ENCODE measurements at places on chromosomes 4 and X. TPM values are rescaled to one million over a fixed set of nuclear protein-coding genes. Genes with fewer than 3 reads are reported as not detected.

The IQCM gene
- 0.10 TPM for polyA plus RNA-seq

The ADAMTS3 gene
- polyA plus RNA-seq = 0.70 TPM

The ZIC3 gene
- not detected for polyA plus RNA-seq

The TMPRSS11B gene
- not detected for polyA plus RNA-seq

The PNCK gene
- 0.28 TPM for polyA plus RNA-seq

GRCh38 chr4:183855323-183856190 is 49.5 kb upstream of the STOX2 start:
- DNase-seq = no peak

GRCh38 chr4:150310159-150310895 is 232.1 kb downstream of the DCLK2 start:
- DNase-seq = no peak

- no peak for DNase-seq
These were observed 18.5 kb upstream of the RBPJ start for GRCh38 chr4:26302031-26302899.

GRCh38 chrX:103628386-103629317 is at the start of gene TCEAL1:
Gene TCEAL1 (plus strand): TSS chrX:103628975. CDS start chrX:103629917, 942 bp downstream.
- no peak for DNase-seq

- DNase-seq = peak; percentile 59
These were observed 268.6 kb upstream of the SLIT2 start for GRCh38 chr4:19983072-19983471.

GRCh38 chr4:16779028-16779675 is 119.3 kb downstream of the LDB2 start:
- DNase-seq = peak; percentile 14

DNA sequence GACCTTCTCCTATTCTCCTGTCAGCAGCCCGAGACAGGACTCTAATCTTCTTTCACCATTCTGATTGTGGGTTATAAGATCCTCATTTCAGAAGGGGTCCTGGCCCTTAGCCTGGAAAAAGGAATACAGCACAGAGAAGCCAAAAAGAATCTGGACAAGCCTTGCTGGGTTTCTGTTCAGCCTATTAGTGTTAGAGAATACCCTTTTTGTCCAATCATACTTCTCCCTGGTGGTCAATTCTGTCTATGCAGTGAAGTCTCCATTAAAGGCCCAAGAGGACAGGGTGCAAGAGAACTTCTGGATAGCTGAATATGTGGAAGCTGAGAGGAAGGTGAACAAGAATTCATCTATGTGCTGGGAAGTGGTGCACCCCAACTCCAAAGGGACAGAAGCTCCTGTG is 105.7 kb upstream of the AGA start:
- DNase-seq = no peak

DNA sequence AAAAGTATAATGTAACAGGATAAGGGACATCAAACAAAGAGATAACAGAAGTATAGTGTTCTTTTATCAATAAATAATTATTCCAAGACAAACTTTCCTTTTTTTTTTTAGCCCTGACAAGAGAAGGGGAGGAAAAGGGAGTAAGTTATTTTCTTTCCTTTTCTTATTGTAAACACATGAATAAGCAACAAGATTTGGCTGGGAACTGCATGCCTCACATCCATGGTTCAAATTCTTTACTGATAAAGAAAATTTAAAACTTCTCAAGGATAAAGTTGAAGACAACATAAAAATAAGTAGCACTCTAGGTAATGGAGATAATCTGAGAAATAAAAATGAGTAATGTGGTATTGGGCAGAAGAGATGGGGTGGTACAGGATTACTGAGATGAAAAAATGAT is 71.6 kb downstream of the NEK1 start:
- DNase-seq = no peak

DNA sequence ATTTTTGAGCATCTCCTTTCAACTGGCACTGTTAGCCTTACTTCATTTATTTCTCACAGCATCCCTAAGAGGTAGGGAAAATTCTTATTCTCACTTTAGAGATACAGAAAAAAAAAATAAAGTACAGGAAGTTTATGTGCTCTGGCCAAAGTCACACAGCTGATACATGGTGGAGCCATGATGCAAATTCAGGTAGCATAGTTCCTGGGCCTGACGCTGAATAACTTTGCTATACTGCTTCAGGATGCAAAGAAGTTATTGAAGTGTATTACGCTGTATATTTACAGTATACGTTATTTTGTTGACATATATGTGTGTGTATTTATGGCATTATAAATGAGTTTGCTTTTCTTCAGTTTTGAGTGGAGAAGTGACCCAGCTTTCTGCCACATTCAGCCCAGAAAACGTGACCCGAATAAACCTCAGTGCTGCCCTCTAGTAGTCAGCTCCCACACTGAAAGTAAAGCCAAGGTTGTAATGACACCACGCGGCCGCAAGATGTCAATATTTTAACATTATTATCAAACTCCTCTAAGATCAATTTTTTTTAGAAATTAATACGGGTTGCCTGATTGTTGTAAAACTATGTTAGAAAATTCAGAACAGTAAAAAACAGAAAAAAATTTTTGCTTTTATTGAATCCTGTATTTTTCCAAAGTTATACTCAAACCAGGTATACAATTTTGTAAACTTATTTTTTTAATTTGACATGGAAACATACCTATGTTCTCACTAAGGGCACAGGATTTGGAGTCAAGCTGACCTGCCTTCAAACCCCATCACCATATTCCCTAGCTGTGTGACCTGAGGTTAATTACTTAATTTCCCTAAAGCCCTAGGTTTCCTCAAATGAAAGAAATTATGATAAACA is 3.8 kb upstream of the GUCY2F start:
- DNase-seq = peak; percentile 15

DNA sequence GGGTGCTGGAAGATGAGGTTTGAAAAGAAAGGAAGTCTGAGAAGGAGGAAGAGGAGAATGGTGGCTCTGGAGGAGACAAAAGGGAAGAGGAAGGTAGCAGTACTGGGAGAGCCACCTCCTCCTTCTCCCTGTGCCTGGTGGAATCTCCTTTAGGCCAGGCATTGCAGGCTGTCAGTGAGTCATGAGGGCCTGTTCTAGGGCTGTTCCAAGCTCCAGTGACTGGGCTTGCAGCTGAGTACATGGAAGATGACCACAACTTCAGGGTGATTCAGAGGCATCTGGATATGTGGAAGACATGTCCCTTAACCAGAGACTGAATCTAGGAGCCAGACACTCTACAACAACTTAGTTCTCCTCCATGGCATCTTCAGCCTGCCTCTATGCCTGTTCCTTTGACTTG is 107.8 kb downstream of the EFNB1 start:
- DNase-seq = peak; percentile 42

- no peak for DNase-seq
These were observed 14.6 kb upstream of the HNRNPD start for GRCh38 chr4:82388405-82388804.

GRCh38 chr4:82747686-82748575 is 50.7 kb downstream of the SCD5 start:
- DNase-seq = no peak
